ENCODE measurements at places on chromosomes 2 and 18. TPM values are rescaled to one million over a fixed set of nuclear protein-coding genes. Genes with fewer than 3 reads are reported as not detected.

Gene POTEI
- not detected for total RNA-seq

DNA sequence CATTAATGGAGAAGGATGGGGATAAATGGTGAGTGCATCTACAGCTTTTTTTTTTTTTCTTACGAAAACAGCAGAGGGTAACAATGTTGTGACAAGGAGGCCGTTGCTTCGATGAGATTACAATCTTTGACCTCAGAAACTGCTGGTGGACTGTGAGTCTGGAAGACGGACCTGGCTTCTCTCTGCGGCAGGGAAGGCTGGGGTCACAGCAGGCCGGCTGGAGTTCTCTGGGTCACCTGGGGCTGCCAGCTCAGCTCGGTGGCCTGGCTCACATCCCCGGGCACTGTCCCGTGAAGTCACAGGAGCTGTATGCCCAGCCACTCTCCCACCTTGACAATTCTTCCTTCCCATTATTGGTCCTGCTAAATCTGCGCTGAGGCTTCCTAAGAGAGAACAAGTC, 160.8 kb downstream of the ACKR3 start:
- DNase-seq = no peak

- DNase-seq = no peak
Observed at GRCh38 chr18:8361941-8362471, 247.2 kb upstream of the RAB12 start.

Gene IL1F10
- total RNA-seq = not detected

DNA sequence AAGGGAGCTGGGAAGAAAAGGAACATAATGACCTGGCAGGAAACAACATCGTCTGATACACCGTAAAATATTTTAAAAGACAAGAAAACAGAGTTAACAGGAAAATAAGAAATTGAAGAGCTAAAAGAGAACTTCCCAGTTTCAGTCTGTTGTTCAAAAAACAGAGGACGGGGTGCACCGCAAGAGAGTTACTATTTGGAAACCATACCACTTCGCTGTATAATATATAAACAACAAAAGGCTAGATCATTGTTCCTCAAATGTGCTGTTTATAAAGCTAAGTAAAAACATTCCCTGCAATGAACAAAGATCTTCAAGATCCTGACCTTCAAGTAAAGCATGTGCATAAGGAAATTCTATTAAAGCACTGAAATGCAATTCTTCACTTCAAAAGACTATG, 2.1 kb downstream of the PPP3R1 start:
- DNase-seq = no peak

DNA sequence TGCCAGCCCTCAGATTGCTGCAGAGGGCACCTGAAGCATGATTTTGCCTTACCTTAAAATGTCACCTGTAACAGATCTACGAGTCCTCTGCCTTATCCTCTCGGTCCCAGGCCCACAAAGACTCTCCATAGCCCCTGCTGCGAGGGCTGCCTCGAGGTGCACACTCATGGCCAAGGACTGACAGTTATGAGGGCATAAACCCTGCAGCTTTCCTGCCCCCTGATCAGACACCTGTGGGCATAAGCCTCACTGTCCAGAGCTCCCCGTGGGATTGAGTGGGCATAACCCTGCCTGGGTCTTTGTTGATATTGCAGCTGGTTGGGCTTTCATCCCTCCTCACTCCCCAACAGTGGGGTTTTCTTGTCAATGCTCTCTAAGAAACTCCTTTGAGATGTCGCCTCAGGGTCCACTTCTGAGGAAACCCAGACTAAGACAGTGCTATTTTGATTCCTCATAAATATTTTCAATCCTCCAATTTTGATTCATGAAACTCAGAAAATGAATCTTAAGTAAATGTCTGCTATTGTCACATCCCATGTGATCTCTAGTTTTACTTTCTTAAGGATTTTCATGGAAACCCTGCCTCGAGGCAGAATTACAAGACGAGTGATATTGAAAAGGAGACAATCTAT, 108.5 kb upstream of the NCK2 start:
- no peak for DNase-seq

Gene TEX44
- not detected for total RNA-seq

Gene NMS
- total RNA-seq = not detected

Gene SULT1C2
- not detected for total RNA-seq

Gene AGFG1
- 76.3 TPM for total RNA-seq

DNA sequence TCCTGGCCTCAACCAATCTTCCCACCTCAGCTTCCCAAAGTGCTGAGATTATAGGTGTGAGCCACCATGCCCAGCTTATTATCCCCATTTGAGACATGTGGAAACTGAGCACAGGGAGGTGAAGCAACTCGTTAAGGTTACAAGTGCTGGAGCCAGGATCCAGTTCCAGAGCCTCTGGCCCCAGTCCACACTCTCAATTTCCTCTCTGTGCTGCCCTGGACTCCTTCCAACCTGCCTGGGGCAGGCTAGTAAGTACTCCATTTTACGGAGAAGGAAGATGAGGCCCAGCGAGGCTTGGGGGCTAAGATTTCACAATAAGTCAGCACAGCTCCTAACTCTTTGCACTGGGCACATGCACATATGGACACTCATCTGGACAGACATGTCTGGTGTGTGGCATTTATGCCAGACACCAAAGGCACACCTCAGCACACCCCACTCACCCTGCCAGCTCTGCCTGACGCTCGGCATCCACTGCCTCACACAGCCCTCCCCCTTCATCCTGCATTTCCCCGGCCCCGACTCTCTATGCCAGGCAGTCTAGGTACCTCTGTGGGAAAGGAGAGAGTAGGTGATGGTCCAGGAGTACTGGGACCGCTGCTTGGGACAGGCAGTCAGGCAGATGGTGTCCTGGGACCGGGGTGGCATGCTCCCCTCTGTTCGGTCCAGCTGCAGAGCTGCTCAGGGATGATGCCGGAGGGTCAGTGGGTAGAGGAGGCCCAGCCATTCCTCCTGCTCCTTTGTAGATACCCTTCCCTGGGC, 20.5 kb downstream of the CFAP65 start:
- DNase-seq = no peak

- no peak for DNase-seq
Observed at GRCh38 chr2:179274749-179275148, 10.1 kb upstream of the SESTD1 start.

DNA sequence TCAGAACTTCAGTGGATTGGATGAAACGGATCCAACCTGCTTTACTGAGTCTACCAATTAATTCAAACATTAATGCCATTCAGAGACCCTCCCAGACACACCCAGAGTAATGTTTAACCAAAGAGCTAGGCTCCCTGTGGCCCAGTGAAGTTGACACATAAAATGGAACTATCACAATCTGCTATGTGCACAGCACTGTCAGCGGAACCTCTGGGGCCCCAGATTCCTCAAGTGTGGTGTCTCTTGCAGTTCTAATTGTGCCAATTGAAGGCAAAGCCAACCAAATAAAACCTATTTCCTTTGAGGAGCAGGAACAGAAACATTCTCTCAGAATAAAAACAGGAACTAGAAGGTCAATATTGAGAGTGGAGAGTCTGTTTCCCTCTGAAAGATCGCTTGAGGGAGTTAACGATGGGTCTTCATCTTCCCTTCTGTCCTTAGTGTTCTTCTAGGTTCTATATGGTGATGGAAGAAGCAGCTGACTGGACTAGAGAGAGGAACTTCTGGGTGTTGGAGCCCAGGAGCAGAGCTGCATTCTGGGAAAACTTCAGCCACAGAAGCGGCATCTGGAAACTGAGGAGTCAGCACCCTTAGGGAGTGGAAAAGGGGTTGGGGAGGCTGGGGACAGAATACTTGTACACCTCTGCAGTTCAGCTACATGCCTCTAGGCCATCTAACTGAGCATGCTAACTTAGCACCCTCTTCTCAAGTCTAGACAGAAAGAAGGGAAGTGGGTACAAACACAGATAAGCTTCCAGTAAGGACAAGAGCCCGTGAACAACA, 174.4 kb upstream of the FBXO11 start:
- no peak for DNase-seq

GRCh38 chr2:165544897-165545296, 75.4 kb downstream of the CSRNP3 start:
- no peak for DNase-seq

DNA sequence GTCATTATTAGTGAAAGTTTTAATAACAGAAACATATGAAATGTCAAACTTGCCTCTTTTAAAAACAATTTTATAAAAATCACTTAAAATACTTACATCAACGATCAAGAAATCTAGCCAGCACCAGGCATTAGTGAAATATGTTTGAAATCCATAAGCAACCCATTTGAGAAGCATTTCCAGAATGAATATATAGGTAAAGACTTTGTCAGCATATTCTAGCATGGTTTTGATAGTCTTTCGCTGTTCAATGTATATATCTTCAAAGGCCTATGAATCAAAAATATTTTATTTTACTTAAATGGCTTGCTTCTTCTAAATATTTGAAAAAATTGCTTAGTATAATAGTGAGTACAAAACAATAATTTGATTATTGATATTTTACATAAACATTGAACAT, 91.1 kb downstream of the SCN3A start:
- no peak for DNase-seq

- no peak for DNase-seq
Observed at GRCh38 chr2:241551998-241552737, 6.4 kb upstream of the BOK start.

- DNase-seq = no peak
Observed at GRCh38 chr2:102051692-102052277, 60.0 kb downstream of the IL1R2 start.

Gene XPO1
- 91.7 TPM for total RNA-seq

Gene REG3A
- total RNA-seq = not detected

Gene GKN1
- total RNA-seq = not detected

Gene EMX1
- total RNA-seq = 1.5 TPM

- no peak for DNase-seq
Observed at GRCh38 chr2:221350616-221351015, 221.5 kb downstream of the EPHA4 start.

GRCh38 chr2:4753721-4754120, 938.5 kb upstream of the SOX11 start:
- no peak for DNase-seq

Gene BIRC6
- total RNA-seq = 337 TPM

GRCh38 chr2:163571423-163572102, 164.2 kb downstream of the FIGN start:
- DNase-seq = no peak

DNA sequence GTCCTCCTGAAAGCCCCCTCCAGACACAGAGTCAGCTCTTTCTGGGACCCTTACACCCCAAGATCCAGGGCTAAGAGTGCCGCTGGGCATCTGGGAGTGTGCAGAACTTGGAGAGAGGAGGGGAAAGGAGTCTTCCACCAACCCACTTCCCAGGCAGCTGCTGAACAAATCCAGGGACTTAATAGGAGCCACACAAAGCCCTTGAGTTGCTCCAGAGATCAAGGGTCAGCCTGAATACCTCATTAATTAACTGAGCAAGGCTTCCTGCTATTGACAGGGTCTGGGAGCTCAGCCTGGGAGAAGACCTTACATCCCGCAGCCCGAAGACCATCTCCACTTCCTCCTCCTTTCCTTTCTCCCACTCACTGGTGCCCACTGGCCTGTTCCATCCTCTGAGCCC, 108.3 kb downstream of the CELF4 start:
- DNase-seq = no peak

Gene DPY30
- 19.7 TPM for total RNA-seq

Gene FOXI3
- not detected for total RNA-seq

DNA sequence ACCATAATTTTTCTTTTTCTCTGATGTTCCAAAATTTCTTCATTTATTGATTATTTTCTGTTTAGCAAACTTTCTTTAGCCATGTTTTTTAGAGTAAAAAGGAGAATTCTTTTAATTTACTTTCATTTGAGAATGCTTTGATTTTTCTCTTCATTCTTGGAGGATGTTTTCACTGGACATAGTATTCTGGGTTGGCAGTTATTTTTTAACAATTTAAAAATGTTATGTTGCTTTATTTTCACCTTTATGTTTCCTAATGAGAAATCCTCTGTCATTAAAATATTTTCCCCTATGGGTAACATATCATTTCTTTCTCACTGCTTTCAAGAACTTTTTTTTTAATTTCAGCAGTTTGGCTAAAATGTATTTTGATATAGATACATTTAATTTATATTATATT, 631.4 kb upstream of the CDH2 start:
- DNase-seq = no peak

DNA sequence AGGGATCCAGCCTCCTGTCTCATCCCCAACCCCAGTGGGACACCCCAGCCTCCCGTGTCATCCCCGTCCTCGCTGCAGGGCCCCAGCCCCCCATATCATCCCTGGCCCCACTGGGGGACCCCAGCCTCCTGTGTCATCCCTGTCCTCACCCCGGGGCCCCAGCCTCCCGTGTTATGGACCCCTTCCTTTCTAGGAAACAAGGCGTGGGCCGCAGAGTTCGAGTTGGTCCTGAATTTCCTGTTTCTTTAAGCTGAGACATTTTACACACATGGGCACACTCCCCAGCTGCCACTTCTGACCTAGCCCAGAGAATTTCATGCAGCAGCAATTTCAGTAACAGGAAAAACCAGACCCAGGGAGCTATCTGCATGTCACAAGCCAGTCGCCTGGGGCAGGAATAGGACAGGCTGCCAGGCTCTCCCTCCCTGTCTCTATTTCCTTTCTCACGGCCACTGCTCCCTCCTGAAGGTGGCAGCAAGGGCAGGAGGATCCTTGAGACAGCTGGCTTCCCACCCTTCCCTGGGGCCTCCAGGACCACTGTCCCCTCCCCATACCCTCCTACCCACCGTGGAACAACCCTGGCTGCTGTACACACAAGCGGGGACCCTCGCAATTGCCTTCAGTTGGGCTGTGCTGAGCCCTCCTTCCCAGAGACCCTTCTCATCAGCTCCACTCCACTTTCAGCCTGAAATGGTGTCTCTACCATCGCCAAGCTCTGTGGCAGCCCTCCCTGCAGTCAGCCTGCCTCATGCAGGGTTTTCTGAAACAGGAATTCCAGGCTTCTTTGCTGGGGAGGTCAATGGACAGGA, 141.9 kb upstream of the ID2 start:
- DNase-seq = peak; percentile 69

DNA sequence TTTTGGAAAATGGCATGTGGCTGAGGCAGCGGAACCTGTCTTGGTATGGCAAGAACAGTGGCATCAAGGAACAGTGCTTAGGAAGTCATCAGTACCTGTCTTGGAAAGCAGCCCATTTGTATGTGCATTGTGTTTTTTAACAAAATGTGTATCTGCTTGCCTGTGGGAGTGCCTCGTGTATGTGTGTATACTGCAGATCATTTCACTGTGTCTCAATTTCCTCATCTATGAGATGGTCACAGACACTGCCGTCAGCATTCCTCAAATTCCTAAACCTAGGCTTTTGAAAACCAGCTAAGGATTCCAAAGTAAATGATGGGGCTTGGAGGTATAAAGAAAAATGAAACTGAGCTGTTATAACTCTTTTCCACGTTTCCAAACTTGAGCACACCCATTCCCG, 441.3 kb downstream of the RND3 start:
- DNase-seq = no peak

All from transverse colon (tissue), 4 donors.